ENCODE measurements at places on chromosomes 7 and 10.
A peak's percentile ranks its signal among the peaks of the same experiment; 100 is the strongest.

GRCh38 chr10:111275091-111275490 lies 198.3 kb downstream of the ADRA2A start:
- no peak for DNase-seq

GRCh38 chr7:55135462-55135861 lies 116.6 kb downstream of the EGFR start:
- no peak for DNase-seq

DNA sequence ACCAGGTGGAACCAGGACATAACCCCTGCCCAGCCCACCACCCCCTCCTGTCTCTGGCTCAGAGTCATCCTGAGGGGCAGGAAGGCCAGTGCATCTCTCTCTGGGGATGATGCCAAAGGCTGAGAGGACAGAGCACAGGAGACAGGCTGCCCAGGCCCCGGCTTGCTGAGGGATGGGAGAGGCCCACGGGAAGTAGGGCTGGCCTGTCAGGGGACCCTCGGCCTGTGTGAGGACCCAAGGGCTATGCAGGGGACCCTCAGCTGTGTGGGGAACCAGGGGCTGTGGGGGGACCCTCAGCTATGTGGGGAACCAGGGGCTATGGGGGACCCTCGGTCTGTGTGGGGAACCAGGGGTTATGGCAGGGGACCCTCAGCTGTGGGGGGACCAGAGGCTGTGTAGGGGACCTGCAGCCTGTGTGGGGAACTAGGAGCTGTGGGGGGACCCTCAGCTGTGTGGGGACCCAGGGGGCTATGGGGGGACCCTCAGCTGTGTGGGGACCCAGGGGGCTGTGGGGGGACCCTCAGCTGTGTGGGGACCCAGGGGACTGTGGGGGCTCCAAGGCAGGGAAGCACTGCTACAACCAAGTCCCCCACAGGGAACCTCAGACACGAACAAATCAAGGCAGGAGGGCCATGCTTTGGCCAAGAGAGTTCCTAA lies 27.7 kb downstream of the EBF3 start:
- DNase-seq, result no peak

DNA sequence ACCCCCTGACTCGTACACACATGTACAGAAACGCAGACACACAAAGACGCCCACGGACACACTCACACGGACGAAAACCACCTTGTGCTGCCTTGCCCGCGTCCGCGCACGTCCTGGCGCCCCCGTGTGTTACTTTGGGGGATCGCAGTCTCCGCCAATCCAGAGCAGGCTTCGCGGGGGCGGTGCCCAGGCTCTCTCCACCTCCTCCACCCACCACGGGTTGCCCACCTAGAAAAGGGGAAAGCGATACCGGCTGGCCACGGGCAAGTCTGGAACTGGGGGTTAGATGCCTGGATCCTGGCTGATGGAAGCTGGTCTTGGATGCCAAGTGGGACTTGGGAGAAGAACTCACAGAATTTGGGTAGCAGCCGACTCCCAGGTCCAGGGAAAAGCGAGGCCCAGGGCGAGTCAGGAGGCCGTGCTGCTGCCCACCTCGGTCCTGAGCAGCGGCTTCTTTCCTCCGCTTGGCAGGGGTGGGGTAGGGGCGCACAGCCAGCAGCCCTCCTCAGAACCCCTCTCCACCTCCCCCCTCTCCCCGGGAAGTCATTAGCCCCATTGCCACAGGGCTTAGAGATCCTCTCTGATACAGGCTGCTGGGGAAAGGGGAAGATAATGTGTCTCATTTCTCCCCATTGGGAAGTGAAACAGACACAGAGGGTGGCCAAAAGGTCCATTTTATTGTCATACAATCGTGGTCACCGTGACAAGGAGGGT lies 4.6 kb upstream of the VGF start:
- peak; percentile 82 for DNase-seq
